ENCODE measurements at places on chromosomes 4 and X.
A peak's percentile ranks its signal among the peaks of the same experiment; 100 is the strongest.

- DNase-seq = no peak
Measured at GRCh38 chrX:24148121-24148520, 1.4 kb upstream of the ZFX start.

GRCh38 chrX:155001873-155002272 is 20.6 kb downstream of the F8 start:
- DNase-seq = no peak

DNA sequence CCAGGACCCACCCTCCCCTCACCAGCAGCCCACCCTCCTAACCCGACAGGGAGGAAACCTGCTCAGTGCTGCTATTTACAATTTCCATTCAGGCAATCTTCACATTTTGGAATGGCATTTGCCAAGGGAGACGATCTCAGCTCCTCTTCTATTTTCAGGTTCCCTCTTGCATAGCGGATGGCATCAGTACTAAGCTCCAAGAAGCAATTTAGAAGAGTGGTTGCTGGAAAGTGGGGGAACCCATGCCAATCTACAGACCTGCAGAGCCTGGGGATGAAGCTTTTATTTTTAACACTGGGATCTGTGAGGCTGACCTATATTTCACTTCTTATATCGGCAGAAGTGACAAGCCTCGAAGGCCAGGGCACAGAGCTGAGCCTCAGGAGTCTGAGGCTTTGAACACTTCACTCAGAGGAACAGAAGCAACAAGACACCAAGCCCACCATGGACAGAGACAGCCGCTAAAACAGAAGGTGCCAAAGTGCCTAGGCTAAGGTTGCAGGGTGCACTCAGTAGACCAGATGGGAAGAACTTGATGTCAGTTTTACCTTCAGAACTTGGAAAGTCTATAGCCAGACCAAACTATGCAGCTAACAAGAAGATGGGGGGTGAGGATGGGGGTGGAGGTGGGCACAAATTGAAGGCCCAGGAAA is 44.0 kb downstream of the SCD5 start:
- no peak for DNase-seq

DNA sequence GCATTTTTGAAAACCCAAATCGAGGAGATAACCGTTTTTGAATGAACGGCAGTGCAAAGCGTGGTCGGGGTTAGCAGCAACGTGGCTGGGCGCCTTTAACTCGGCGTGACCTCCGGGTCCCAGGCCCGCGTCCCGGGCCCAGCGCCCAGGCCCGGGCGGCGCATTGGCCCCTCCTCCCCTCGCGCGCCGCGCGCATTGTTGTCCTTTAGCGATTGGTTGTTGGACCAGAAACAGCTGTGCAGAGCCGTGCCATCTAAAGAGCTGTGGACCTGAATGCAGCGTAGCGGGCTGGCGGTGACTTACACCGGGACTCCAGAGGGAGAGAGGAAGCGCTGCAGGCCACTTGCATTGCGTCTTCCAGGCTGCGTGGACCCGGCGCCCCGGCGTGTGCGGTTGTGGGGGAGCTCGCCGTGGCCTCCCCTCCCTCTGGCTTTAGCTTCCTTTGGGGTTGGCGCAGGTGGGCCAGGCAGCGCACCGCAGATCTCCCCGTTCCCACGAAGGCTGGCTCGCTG is at the start of gene STOX2:
Gene STOX2 (plus strand): TSS at position 227 of the 512 bp plus-strand sequence. CDS start 1,484 bp downstream, outside the sequence.
- peak; percentile 53 for DNase-seq

DNA sequence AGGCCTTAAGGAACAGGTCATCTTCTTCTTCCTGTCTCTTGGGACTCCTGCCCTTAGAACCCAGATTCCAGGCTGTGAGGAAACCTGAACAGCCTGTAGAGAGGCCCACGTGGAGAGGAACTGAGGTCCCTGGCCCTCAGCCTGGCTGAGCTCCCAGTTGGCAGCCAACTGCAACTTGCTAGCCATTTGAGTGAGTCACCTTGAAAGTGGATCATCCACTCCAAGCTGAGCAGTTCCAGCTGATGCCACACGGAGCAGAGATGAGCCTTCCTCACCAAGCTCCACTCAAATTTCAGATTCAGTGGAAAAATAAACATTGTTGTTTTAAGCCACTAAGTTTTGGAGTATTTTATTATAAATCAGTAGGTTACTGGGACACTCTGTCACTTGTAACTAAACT is 392.5 kb downstream of the BCOR start:
- peak; percentile 50 for DNase-seq

- DNase-seq = no peak
Measured at GRCh38 chrX:65300104-65300809, 234.3 kb downstream of the LAS1L start.

- no peak for DNase-seq
Measured at GRCh38 chr4:152998861-152999260, 62.7 kb downstream of the FHDC1 start.

GRCh38 chrX:68571610-68572311 is 72.9 kb downstream of the YIPF6 start:
- peak; percentile 2 for DNase-seq

DNA sequence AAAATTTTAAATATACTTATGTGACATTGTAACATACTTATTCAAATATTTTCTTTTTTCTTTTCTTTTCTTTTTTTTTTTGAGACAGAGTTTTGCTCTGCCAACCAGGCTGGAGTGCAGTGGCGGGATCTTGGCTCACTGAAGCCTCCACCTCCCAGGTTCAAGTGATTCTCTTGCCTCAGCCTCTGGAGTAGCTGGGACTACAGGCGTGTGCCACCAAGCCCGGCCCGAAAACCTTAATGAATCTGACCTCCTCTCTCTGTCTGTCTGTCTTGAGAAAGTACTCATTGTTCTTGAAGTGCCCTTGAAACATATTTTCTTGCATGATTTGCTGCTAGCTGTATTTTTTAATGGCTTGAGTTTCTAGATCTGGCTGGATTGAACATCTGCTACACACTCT is 136.8 kb downstream of the ANAPC4 start:
- no peak for DNase-seq

DNA sequence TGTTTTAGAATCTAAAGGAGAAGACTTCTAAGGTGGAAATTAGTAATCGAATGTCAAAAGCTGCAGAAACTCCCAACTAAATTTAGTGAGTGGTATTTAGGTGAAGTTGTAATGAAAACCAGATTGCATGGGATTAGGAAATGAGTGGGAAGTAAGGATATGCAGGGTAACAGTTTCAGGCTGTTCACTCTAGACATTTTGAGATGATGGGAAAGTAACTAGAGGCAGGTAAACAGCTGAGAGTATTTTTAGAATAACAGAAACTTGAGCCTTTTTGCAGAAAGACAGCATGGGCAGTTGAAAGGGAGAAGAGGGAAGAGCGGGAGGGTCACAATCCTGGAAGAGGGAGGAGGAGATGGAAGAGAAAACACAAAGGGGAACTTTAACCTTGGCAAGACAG is 12.7 kb downstream of the SPRY1 start:
- DNase-seq = no peak

DNA sequence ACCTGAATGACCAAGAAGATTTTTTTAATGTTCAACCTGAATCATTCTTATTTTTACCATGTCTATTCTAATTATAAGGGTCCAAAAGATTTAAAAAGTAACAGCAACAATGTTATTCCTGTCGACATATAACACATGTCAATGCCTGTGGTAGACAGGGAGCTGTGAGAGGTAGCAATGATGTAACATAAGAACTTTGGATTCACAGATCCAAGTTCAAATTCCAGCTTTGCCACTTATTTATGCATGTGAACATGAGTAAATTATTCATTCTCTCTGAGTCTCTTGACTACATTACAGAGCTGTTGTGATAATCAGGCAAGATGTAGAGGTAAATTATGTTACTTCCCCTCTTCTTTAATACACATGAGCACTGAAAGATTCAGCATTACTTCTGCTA is 54.5 kb downstream of the KLHL8 start:
- DNase-seq = no peak

DNA sequence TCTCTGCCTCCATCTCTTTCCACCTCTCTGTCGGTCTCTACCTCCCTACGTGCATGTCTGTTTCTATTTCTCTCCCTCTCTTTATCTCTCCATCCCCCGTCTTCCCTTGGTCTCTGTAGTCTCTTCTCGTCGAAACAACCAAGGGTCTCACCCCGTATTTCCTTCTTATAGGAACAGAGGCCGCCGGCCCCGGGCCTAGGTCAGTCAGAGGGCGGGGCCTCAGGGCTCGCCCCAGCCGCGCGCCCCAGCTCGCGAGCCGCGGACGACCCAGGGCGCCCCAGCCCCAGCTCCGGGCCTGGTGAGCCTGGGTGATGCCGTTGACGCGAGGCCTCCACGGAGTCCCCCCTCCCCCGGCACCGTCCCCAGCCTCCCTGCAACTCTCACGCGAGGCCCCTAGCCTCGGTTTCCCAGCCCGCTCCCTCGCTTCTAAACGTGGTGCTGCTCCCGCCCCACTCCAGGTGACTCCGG is 6.6 kb downstream of the TIMM17B start:
- no peak for DNase-seq

DNA sequence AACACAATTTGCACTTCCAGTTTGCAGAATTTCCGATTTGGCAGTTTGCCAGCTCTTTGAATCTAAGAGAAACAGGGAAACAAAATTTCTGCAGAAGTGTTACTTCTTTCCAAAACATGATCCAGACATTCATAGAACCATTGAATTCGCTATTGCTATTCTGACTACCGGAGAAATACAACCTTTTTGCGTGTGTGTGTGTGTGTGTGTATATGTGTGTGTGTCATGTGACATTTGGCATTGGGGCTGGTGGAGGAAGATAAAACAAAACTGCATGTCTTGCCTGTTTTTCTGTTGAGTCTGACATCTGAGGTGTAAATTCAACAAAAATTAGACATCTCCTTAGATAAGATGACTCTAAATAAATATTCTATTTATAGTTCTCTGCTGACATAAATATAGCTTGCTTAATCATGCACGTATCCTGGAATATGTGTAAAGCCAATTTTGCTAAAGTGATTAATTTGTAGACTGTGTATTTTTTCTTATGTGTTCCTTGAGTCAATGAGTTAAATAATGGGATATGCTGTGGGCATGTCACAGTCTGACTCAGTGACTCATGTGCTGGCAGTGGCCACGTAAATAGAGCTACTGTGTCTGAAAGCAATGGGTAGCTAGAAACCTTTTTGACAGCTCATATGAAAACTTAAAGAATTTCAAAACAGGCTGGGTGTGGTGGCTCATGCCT is 98.9 kb downstream of the HPGD start:
- peak; percentile 44 for DNase-seq

DNA sequence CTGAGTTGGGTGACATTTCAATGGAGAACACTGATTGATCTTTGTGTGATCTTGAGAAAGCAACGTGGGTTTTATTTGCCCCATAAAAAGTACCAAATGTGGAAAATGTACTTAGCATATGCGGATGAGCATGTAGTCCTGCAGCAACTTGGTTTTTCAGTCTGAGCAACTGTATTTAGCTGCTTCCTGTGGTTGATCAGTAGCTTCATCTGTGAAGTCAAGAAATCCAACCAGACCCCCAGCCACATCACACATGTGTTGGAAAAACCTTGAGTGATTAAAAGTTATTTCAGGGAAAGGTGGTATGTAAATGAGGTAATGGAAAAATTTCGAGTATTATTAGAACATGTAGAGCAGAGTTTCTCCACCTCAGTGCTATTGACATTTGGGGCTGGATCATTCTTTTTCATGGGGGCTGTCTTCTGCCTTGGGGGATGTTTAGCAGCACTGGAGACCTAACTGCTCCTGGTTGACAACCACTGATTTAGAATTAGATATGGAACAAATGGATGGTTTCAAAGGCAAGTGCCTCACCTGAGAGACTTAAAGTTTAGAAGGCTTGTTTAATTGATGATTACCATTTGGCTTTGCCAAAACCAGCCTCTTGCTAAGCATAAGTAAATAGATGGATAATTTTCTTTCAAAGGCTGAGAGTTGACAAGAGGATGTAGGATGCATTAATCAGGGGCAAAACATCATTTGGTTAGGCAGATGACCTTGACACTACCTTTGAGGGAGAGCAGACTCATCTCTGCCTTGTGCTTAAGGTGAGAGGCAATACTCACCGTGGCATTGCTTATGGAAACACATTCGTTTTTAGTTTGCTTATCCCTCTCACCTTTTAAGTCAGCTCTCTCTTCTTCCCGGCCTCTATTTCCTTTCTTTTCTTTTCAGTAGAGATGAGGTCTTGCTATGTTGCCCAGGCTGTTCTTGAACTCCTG is 193.0 kb upstream of the RPS6KA3 start:
- DNase-seq = no peak

DNA sequence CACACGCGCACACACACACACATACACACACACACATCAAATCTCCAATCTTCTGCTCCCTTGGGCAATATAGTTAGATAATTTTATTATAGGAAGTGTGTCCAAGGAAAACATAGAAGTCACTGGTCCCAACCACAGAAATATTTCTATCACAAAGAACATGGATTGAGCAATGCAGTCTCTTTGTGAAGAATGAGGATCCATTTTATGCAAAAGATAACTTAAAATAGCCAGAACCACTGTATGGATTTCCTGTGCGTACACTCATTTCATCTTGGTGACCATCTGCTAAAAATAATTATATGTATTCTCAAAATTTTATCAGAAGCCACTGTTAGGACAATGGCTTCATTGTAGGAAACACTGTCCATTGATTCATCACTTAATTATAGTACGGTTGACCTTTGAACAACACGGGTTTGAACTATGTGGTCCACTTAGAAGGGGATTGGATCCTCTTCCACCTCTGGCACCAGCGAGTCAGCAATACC is 169.6 kb upstream of the MXRA5 start:
- DNase-seq = no peak

- DNase-seq = peak; percentile 21
Measured at GRCh38 chr4:40918330-40918729, 168.6 kb downstream of the NSUN7 start.

DNA sequence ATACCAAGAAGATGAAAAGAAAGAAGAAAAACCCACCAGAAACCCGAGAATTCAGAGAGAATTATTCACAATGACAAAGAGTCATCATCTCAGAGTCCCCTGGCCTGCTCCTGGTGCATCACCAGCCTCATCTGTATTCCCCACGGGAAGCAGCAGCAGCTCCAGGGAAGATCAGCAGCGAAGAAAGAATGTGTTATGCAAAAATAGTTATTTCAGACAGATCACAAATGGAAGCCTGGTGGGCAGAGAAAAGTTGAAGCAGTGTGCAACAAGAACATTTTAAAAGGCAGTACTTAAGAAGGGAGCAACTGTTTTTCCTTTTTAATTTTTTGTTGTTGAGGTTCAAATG is 189.2 kb downstream of the PPP3CA start:
- no peak for DNase-seq

- no peak for DNase-seq
Measured at GRCh38 chr4:99264927-99265326, 25.9 kb downstream of the ADH1A start.

DNA sequence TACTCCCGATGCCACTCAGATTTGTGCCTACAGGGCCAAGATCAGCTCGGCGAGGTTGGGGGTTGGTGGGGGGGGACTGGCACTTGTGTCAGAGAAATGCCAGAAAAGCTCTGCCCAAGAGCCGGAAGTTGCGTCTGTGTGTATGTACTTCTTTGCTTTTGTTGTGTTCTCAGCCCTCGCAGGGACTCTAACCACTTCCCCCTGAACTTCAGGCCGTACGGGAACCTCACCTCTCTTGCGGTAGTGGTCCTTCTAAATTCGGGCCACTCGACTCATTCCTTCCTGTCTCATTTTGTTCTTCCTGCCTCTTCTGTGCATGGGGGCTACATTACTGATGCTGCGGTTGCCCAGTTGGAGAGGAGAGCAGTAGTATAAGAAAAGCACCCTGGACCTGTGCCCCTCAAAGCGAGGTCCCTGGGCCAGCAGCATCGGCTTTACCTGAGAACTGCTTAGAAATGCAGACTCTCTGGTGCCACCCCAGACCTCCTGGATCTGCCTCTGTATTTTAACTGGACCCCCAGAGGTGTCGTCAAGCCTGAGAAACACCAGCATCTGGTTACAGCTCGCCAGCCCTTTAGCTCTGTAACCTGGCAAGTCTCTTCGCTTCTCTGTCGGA is 146.3 kb upstream of the RPS6KA3 start:
- DNase-seq = no peak

GRCh38 chrX:67892401-67892800 is 348.6 kb downstream of the AR start:
- no peak for DNase-seq

Data from HTR-8/SVneo (cell line).